ENCODE measurements at places on chromosomes 4 and X.

DNA sequence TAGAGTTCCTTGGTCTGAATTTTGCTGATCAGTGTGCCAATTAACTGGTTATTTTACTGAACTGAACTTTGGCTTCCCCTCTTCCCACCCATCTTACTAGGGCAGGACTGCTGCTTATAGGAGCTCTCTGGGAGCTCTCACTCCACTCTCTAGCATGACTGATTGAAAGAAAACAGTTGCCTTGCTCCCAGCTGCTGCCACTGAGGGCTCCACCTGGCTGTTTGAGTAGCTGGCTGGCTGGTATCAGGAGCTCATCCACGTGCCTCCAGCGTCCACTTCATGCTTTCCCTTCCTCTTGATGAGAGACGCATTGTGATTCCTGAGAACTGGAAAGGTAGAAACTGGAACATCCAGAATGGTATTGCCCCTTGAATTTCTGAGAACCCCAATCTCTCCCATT is 73.0 kb upstream of the KLHL13 start:
- DNase-seq, result no peak

DNA sequence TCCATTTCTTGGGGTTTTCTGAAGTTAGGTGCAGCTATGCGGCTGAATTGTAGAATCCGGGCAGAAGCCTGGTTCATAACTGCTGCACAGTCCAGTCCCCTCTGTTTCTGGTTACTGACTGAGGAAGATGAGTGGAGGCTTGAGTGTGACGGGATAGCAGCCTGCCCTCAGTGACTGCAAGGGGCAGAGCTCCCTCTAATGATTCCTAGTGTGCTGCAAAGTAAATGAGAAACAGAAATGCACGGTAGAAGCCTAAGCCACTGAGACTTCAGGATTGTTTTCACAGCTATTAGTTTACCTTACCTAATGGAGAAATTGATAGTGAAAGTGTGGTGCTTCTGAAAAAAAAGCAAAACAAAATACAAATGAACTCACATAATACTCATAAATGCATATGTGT is 189.2 kb downstream of the GPM6A start:
- no peak for DNase-seq

DNA sequence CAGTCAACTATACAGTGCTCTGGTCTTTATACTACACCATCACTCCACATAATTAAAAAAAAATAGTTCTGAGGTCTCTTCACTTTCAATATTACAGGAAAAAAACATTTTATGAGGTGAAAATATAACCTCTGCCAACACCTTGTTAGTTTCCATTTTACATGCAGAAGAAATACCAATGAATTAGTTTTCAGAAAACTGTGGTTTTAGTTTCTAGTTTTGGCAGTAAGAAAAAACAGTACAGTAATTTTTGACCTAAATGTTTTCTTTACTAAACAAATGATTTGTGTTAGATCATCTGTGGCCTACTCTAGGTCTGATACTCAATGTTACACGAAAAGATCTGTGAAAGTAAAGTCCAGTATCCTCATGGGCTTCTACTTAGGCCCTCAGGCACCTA is 10.0 kb downstream of the SULT1E1 start:
- DNase-seq, result no peak

GRCh38 chr4:184322328-184323025 is 104.8 kb upstream of the ENPP6 start:
- DNase-seq, result no peak

DNA sequence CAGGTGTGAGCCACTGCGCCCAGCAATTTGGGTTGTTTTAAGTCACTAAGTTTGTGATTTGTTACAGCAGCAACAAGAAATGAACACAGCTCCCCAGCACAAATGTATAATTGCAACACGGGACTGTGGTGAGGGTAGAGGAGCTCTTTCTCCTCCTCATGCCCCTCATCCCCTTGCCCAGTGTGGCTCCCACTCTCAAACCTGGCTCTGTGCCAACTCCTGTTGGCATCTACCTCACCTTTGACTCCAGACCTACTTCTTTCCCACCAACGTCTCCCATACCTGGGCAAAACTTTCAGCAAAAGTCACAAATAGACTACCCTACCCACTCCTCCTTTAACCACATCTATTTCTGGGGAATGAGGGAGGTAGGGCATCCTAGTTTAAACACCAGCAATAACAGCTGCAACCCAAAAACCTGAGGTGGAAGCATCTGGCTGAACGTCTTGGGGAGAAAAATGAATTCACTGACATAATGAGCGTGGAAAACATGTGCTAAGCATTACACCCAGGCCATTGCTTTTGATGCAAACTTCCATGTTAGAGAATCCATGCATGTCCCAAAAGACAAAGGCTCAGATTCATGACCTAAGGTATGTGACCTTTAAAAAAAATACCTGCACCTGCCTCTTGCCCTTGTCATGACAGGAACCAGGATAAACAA is 19.2 kb downstream of the LNX1 start:
- no peak for DNase-seq

GRCh38 chr4:139050446-139050845 is 34.9 kb downstream of the NOCT start:
- DNase-seq, result no peak

DNA sequence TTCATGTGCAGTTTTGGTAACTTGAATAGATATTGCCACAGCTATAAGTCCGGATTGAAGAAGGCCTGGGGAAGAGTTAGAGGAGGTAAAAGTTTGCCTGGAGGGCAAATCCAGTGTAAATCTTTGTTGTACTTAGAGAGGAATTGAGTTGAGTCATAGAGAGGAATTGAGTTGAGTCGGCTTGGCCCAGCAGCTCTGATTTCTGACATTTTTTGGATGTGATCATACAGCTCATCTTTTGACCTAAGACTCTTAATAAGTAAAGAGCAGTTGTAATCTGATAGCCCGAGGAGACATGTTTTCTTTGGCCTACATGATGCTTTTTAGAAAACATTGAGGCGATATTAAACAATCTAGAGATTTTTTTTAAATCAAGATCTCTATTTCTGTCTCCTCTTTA is 3.9 kb downstream of the KIT start:
- no peak for DNase-seq

- no peak for DNase-seq
Measured at GRCh38 chrX:85017721-85018120, 14.0 kb downstream of the APOOL start.

DNA sequence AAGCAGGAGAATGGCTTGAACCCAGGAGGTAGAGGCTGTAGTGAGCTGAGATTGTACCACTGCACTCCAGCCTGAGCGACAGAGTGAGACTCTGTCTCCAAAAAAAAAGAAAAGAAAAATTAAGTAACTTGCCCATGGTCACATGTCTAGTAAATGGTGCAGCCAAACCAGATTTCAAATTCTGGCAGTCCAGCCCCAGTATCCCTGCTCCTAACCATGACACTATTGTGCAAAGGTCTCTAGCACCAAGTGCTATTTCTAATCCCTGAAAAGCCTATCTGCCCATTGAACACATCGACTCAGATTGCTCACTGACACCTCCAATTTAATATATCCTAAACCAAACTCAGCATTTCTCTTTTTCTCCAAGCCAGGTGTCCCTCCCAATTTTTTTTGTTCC is 7.6 kb upstream of the LAMP2 start:
- DNase-seq, result no peak

- no peak for DNase-seq
Measured at GRCh38 chrX:18065956-18066355, 154.7 kb downstream of the BEND2 start.

- DNase-seq, result no peak
Measured at GRCh38 chrX:85108165-85108564, 104.5 kb downstream of the APOOL start.

GRCh38 chr4:174592256-174592984 is 70.1 kb upstream of the HPGD start:
- DNase-seq, result no peak

DNA sequence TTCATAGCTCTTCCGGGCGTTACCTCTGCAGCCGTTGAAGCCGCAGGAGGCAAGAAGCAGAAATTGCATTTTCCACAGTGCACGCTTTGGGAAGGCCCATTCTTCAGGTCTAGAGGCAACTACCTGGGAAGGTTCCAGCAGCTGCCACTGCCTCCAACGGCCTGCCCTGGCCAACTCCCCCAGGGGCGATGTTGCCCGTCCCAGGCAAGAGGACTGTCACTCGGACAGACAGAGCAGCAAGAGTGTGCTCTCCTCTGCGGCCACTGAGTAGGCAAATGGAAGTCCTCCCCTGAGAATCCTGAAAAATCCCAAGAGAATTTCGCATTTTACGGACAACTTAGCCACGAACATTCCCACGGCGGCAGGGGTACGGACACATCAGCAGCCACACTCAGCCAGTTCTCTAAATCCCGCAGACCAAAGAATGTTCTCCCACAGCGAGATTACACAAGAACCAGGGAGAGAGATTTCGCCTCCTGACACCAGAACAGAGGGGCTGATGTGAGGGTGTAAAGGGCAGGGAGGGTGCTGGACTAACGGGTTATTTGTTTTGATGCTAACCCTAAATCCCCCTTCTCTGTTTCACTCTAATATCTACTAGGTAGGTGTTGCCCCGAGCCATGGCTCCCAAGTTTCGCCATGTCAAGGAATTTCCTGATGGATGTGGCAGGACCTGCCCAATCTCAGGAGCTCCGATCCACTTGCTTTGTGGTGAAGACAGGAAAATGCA is 63.8 kb downstream of the SEPSECS start:
- no peak for DNase-seq

DNA sequence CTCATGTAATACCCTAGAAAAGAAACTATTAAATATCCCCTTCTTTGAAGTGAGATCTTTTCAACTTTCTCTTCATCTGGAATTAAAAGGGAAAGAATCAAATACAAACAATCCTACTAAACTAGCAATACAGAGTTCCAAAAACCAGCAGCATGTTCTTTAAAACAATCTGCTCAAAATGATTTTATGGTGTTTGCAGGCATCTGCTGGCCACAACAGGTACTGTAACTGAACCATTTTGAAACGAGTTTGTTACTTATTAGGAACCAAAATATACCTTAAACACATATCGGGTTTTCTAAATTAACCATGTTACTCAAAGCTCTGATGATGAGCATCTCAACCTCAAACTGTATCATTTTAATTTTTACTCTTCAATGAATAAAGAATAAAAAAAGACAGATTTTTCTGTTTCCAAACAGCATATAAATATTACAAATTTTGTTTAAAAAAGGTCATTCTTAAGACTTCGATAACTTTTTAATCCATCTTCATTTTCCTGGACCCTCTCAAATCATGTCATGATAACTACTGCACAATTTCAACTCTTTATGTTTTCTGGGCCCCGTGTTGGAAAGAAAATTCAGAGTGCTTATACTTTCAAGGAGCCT is 56.5 kb downstream of the ARAP2 start:
- no peak for DNase-seq

DNA sequence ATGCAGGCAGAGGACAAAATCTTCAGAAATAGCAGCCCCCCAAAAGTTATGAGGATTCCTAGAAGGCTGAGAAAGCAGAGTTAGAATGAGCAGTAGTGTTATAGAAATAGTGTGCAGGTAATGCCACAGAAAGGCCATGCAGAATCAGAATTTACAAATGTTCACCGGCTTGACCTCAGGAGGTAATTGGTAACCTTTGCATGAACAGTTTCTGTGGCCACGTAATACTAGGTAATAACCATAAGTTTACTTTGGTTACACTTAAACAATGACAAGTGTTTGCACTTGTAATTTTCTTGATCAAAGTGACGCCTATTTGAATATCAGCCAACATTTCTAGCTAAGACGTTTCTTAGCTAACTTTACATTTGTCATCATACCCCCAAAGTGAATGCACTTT is 393.6 kb downstream of the GPAT3 start:
- no peak for DNase-seq

DNA sequence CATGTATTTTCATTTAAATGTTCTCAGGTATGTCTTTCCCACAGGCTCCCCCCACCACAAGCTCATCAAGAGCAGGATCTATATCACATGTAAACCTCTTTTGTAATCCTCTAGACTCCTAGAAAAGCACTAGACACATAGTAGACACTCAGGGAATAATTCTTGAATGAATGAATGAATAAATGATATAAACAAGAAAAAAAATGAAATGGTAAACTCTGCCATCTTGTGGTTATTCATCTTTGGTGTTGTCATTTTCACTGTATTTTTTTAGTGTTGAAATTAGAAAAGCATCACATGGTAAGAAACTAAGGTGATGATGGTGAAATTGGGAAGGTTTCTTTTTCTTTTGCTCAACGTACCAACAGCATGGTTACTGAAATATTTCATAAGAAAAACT is 34.2 kb upstream of the C1GALT1C1 start:
- DNase-seq, result no peak

- DNase-seq, result no peak
Measured at GRCh38 chr4:80069837-80070731, 2.9 kb downstream of the ANTXR2 start.

- no peak for DNase-seq
Measured at GRCh38 chrX:100731441-100732281, at the start of gene SYTL4. SYTL4 (minus strand) TSS chrX:100732121; CDS start chrX:100702037, 30,084 bp downstream.

- DNase-seq, result no peak
Measured at GRCh38 chr4:128709268-128709667, 100.2 kb upstream of the JADE1 start.

DNA sequence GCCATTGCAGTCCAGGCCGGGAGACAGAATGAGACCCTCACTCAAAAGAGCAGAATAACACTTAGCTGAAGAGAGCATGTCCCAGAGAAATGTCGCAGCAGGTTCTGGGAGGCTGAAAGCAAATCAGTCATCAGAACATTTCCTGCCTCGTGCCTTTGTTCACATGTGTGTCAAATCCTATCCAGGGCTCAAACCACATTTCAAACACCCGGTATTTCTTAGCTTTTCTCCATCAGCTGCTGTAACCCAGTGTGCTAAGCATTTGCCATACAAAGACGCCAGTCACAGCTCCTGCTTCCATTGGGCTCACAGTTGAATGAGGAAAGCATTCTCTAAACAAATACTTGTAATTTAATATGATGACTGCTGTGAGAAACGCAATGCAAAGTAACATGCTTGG is 6.0 kb downstream of the PALLD start:
- no peak for DNase-seq

GRCh38 chrX:29145316-29145715 is 558.1 kb downstream of the IL1RAPL1 start:
- DNase-seq, result no peak

DNA sequence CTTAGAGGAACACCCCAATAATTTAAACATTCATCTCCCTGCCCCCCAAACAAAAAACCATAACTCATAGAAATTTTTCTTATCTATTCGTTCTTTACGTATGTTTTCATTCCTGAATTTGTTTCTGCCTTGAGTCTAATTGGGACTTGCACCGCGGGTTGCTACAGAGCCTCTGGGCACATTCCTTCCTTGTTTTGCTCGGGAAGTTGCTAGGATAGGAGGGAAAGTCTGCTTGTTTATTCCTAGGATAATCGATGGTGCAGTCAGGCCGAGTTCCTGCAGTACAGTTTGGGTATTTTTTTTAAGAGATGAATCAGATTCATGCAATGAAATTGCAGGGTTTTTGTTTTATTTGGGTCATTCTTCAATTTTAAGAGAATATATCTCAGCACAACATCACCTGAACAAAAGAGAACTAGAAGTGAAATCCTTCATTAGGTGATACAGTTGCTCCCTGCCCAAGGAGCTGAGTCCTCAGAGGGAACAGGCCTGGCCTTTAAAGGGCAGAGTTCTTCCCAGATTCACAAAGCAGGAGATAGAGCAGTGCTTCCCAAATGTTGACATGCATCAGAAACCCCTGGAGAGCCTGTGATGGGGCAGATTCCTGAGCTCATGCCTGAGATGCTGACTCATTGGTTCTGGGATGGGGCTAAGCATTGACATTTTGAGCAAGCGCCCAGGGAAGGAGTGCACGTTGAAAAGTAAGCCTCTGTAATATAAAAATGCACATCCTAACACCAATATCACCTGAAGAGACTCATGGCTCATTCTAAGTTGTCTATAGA is 114.9 kb upstream of the FAM9B start:
- DNase-seq, result no peak

GRCh38 chr4:6449746-6450369 is 22.6 kb downstream of the PPP2R2C start:
- no peak for DNase-seq

GRCh38 chrX:119482481-119483480 is 14.5 kb downstream of the SLC25A5 start:
- DNase-seq, result peak; percentile 23

Measured in stimulated activated CD4-positive, alpha-beta T cell treated with anti-CD3 and anti-CD28 coated beads, TNF-alpha, amount 100 ng/mL, for 24 hours (primary cell).